ENCODE measurements at places on chromosomes 1 and 21.
A peak's percentile ranks its signal among the peaks of the same experiment; 100 is the strongest.

DNA sequence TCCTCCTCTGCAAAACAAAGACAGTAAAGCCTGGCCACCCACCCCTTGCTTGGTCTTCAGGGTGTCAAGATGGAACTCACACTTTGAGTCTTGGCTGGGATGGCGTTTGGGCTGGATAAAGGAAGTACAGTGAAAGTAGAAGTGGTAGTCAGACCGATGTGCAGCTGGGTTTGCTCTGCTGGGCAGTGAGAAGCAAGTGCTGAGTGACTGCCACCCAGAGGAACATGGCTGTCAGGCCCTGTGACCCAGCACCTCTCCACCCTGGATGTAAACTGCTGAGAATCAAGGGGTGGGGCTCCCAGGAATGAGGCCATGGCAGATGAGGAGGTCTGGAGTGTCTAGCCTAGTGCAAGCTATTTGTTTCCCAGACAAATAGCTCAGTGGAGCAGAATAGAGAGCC, 51.2 kb downstream of the POFUT2 start:
- no peak for DNase-seq

GRCh38 chr21:27806281-27806680, 839.4 kb upstream of the ADAMTS5 start:
- no peak for DNase-seq

- DNase-seq: no peak
Measured at GRCh38 chr1:223207293-223208066, 64.4 kb upstream of the TLR5 start.

- peak; percentile 13 for DNase-seq
Measured at GRCh38 chr1:156961709-156962108, 41.3 kb downstream of the LRRC71 start.

DNA sequence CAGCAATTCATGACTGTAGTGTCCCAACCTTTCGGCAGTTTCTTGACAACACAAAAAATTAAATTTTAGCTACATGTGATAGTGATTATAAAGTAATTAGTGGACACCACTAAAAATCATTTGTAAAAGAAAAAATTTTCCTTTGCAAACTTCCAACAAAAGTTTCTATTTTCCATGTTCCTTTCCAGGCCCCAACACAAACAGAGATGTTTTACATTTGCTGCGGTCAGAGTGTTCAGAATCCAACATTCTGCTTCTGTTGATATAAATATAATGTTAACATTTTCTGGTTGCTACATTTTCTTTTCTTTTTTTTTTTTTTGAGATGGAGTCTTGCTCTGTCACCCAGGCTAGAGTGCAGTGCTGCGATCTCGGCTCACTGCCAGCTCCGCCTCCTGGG, 54.9 kb upstream of the WLS start:
- no peak for DNase-seq

DNA sequence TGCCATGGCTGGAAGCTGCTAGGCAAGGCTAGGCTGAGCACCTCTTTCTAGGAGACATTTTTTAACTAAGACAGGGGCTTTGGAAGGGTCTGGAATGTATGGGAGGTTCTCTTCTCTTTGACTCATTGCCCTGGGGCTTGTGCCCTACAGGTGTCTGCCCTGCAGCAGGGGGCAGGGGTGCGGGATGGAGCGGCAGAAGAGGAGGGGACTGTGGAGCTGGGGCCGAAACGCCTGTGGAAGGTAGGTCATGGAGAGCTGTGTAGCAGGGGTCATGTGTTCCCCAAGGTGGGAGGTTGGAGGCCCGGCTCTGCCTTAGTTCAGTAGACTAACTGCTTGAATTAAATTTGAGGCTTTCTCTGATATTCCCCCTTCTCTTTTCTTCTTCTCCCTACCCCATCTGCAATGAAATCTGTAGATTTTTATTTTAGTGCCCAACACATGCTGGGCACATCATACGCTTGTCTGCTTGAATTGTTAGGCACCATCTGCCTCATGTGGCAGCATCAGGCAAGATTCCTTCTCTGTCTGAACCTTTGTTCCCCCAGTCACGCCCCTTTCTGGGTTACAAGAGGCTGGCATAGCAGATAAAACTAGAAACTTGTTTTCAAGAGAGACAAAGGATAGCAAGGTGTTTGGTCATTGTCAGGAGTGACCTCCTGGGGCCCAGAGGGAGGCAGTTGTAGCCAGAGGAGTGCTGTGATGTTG, 18.4 kb downstream of the PPFIA4 start:
- DNase-seq: no peak

DNA sequence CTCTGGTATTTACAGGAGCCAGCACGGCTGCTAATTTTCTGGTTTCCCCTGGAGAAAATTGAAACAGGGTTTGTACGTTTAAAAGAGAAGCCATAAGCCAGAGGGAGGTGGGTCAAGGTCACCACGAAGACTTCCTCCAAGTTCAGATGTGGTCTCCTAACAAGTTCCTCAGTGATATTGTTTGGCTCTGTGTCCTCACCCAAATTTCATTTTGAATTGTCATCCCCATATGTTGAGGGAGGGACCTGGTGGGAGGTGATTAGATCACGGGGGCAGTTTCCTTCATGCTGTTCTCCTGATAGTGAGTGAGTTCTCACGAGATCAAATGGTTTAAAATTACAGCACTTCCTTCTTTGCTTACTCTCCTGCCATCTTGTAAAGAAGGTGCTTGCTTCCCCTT, 295.4 kb upstream of the DAB1 start:
- DNase-seq: no peak

DNA sequence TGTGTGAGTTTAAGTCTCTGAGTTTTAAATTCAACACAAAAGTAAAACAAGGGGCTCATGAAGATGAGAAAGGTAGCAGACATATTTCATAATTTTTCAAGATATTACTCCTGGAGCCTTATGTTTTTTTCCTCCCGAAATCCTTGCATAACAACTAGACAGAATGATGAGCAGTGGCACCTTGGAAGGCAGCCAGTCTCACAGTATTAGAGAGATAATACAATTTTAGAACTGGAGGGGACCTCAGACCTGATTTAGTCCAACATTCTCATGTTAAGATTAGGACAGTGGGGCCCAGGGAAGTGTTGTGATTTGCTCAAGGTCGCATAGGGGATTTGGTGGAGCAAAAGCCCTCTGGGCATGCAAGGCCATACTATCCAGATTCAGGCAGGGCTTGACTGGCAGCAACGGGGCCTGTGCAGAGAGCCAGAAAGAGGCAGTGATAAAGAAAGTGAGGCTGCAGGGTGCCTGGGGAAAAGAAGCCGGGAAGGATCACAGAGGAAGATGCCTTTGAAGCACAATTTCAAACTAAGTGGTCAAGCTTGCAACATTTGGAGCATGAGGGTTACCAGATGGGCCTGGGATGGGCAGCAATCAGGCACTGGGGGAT, 31.4 kb upstream of the BCL9 start:
- no peak for DNase-seq

DNA sequence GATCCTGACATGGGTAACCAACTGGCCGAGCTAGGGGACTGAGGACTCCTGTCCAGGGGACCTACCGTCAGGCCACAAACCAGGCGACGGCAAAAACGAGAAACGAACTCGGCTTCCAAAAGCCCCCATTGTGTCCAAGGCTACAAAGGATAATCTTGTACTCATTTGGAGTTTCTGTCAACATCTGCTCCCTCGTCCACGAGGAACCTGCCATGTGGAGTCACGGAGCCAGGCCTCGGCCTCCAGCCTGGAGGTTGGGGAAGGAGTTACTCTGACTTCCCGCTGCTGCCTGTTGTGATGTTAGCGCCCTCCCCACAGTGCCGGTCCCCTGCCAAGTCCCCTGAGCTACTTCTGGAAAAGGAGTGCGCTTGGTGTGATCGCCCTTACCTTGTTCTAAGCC, 7.3 kb downstream of the KRTAP10-1 start:
- no peak for DNase-seq

DNA sequence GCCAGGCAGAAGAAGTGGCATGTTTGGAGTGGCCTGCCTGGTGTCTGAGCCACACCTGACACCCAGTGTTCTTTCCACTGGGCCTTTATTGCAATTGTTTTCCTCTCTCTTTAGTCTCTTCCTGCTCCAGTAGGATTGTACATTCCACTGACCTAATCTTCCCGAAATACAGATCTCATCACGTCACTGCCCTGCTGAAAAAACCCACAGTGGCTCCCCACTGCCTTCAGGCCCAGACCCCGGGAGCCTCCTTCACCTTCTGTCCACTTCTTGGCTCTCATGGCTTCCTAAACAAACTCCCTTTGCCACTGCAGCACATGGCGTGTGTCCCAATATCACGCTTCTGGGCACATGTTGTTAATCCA, 25.3 kb upstream of the ATP5PO start:
- no peak for DNase-seq

DNA sequence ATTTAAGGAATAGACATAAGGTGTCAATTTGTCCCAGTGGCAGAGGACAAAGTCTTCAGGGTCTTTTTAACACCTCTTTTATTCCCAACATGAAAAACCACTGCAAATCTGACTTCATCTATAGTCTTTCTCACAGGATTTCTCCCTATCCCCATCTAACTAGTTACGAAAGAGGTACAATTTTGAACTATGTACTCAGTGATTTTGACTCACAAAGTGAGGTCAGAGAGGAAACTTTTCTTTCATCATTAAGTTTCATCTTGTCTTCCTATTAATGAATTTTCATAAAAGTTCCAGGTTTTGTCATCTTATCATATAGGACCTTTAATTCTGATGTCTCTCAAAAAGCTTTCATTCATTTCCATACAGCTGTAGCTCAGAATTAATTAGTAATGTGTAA, 63.3 kb downstream of the ASH1L start:
- DNase-seq: no peak

DNA sequence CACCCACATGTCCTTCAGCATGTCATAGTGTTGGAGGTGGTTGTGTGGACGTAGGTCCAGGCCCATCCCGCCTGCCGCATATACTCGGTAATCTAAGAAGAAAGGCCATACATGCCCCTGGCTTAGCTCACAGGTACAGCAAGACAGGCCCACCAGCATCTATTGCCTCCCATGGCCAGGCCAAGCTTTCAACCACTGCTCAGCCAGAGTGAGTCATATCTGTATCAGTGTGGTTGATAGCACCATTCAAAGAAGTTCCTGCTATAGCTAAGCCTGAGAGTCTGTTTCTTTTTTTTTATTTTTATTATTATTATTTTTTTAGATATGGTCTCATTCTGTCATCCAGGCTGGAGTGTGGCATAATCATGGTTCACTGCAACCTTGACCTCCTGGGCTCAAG, 17.0 kb downstream of the KLHDC8A start:
- no peak for DNase-seq

GRCh38 chr1:57468641-57469523, 45.0 kb upstream of the DAB1 start:
- no peak for DNase-seq

DNA sequence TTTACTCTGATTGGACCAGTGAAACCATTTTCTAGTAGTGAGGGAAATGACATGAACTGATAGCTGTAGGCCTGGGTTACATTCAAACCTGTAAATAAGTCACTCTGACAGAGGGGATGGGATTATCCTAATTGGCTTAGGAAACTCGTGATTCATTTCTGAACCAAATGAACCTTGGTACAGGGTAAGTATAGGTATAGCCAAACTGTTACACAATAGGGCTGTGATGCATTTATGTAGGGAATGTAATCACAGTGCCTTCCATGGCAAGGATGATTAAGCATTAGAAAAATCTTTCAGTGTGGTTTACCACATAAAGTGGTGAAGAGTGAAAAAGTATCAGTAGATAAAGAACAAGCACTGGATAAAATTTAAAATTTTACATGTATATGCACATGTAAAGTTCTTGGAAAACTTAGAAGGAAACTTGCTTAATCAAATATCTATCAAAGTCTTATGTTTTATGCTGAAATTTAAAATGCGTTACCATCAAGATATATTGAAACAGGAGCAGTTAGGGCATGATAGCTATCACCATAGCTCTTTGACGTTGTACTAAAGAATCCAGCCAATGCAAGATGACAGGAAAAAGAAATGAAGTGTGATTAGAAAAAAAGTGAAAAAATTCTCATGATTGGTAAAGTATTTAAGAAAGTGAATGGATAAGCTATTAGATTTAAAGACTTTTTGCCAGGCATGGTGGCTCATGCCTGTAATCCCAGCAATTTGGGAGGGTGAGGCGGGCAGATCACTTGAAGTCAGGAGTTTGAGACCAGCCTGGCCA, 63.0 kb downstream of the RABGAP1L start:
- no peak for DNase-seq

DNA sequence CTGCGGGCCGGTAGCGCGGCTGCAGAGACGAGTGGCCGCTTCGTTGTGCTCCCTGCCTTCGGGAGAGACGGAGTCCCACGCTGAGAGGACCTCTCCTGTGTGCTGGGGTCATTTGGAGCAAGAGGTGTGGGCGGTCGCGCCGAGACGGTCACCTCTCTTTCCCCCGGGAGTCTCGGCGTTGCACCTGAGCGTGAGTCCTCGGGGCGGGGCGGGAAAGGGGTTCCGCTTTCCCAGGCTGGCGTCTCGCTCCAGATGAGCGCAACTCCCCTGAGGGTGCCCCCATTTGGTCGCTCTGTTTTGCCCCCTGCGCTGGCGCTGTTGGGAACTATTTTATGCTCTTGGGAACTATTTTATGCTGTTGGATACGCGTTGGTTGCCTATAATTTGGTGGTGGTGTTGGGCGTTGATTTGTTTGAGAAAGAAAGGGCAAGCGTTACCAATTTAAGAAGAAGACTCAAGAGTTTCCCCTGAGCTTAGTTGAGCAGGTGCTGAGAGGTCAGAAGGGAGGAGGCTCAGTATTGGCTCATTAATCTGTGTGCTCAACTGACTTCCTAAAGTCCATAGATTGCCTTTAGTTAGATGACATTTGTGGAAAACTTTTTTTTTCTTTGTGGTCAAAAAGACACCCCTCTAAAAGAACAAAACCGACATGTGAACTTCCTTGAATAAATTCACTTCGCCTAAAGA, 683 bp downstream of the LRRC8B start:
- peak; percentile 10 for DNase-seq

DNA sequence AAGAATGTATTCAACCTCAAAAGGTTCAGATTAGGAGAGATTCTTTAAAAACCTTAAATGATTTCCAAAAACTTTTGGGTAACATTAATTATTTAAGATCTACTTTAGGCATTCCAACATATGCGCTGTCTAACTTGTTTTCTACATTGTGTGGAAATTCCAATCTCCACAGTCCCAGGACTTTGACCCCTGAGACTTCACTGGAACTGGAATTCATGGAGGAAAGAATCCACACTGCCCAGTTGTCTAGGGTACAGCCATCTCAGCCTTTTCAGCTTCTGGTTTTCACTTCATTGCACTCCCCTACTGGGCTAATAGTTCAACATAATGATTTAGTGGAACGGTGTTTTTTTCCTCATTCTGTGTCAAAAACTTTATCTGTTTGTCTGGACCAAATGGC, 161.5 kb downstream of the IER5 start:
- no peak for DNase-seq

DNA sequence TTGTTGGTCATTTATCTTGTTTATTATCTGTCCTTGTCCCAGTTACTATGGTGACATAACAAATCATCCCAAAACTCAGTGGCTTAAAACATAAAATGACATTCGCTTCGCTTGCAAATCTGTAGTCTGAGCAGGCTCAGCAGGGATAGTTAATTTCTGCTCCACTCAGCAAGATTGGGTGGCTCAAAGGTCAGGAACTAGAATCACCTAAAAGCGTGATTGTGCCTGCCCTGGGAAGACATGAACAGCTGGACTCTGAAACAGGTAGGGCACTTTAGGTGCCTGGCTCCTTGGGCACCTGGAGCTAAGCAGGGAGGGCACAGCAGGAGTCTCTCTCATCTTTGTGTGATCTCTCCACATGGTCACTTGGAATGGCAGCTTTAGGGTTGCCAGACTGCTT, 14.7 kb upstream of the TRAF3IP3 start:
- no peak for DNase-seq

Measured in CD4-positive, alpha-beta T cell treated with Interleukin-6 at 100 ng/mL for 8 hours (primary cell).